ENCODE measurements at places on chromosomes 12 and 14. TPM values are rescaled to one million over a fixed set of nuclear protein-coding genes. Genes with fewer than 3 reads are reported as not detected.
A peak's percentile ranks its signal among the peaks of the same experiment; 100 is the strongest.

- DNase-seq, result no peak
These were observed 64.5 kb downstream of the SYT1 start for GRCh38 chr12:78929075-78929418.

GRCh38 chr14:75283833-75284563 lies 5.4 kb downstream of the FOS start:
- peak; percentile 47 for DNase-seq

DNA sequence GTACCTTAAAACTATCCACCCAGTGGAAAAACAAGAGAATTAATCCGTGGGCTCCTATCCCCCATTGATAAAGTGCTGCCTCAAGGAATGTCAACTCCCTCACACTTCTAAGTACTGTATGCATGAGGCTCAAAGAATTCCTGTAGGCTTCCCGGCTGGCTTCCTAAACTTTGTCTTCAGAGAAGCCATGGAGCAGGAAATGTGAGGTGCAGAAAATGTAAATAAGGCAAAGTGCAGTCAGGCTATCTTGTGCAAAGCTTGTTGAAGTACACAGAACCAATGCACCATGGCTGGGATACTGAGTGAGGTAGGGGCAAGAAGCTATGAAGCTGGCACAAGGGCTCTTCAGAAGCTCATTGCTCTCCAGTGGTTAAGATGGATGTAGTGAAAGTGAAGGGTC lies 611.0 kb downstream of the FSCB start:
- DNase-seq, result no peak

- no peak for DNase-seq
These were observed 44.0 kb upstream of the SMUG1 start for GRCh38 chr12:54232790-54233189.

- DNase-seq, result no peak
These were observed 53.6 kb downstream of the PPM1A start for GRCh38 chr14:60302663-60303062.

DNA sequence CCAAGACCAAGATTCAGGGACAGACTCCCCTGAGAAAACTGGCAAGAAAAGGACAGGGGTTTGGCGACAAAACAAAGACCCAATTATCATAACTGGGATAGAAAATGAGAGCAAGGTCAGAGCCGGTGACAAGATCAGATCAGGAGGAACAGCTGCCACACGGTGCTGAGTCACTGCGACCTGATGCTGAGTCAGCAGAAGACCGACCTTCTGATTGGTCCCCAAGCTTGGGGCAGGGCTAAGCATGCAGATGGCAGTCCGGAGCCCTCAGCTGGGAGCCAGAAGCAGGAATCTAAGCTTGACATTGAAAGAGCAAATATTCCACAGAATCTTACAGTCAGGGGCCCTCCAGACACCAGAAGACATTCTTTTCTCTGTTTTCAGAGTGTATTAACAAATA lies 19.1 kb upstream of the ARMH4 start:
- DNase-seq, result peak; percentile 70

GRCh38 chr14:61544448-61545330 lies 150.6 kb upstream of the HIF1A start:
- no peak for DNase-seq

DNA sequence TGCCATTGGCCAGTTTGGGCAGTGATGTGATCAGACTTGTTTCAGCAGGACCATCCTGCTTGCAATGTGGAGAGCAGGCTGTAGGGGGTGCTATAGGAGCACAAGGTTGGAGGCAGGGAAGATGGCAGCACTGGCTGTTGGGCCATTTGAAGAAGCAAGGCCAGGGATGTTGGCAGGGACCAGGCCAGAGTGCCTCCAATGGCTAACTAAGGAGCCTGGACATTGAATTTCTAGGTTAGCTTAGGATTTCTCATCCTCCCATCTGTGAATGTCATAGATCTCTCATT lies 23.5 kb downstream of the FGF23 start:
- no peak for DNase-seq

DNA sequence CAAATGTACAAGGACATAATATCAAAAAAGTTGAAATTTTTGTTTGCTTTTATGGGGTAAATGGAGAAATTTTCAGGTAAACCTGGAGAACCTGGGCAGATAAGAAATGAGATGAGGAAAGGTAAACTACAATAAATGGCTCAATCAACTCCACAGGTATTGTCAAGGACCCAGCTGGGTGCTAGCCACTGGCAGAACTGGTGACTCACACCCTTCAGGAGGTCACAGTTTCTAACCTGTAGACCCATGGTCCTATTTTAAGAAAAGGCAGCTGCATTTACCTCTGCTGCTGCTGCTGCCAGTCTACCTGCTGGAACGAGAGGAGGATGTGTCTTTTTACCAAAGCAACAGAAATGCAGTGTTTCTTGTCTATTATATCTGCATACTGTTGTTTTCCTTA lies 226.6 kb downstream of the ALG10B start:
- no peak for DNase-seq

CDKN1B gene
- total RNA-seq, result 42.4 TPM

CISTR gene
- 1.4 TPM for total RNA-seq

PLEKHD1 gene
- 0.15 TPM for total RNA-seq

WDHD1 gene
- 2.6 TPM for total RNA-seq

All from left cardiac atrium (tissue), 4 donors.